ENCODE measurements at places on chromosomes 2 and 18. TPM values are rescaled to one million over a fixed set of nuclear protein-coding genes. Genes with fewer than 3 reads are reported as not detected.

GRCh38 chr2:85792783-85793441, 39.1 kb downstream of the ATOH8 start:
- H3K4me3 ChIP-seq, result no peak overlapping the region
- H3K4me1 ChIP-seq, result peaks cover 80% of the 10 kb centered on the region
- DNase-seq, result peak; percentile 86
- peak overlapping the region; percentile 91 for H3K27ac ChIP-seq

DNA sequence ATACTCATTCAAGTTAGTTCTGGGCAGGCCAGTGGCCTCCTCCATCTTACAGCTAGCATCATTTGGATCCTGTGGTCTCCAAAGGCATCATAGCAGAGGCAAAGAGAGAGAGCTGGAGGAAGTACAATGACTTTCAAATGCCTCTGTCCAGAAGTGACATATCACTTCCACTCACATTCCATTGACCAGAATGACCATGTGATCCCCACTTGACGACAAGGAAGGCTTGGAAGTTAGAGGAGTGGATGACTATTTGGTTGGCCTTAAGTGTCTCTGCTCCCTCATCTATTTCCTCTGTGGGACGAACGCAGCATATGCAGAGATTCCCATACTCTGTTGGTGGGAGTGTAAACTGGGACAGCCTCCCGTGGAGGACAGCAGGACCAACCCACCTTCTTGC, 27.8 kb upstream of the MLPH start:
- H3K27me3 ChIP-seq, result no peaks in the 10 kb centered on the region
- H3K27ac ChIP-seq, result peak overlapping the region; percentile 57
- H3K4me3 ChIP-seq, result no peak overlapping the region
- no peaks in the 10 kb centered on the region for H3K36me3 ChIP-seq
- DNase-seq, result no peak

GRCh38 chr2:12284037-12284436, 432.7 kb upstream of the TRIB2 start:
- no peaks in the 10 kb centered on the region for H3K27me3 ChIP-seq
- H3K36me3 ChIP-seq, result no peaks in the 10 kb centered on the region
- DNase-seq, result no peak
- H3K27ac ChIP-seq, result no peak overlapping the region

Gene CD207
- not detected for total RNA-seq

- no peaks in the 10 kb centered on the region for H3K4me1 ChIP-seq
- no peak for DNase-seq
- H3K27me3 ChIP-seq, result no peaks in the 10 kb centered on the region
- H3K36me3 ChIP-seq, result no peaks in the 10 kb centered on the region
These were observed 51.3 kb downstream of the TMEM247 start for GRCh38 chr2:46530639-46531038.

- DNase-seq, result no peak
- H3K36me3 ChIP-seq, result no peaks in the 10 kb centered on the region
- H3K4me1 ChIP-seq, result no peaks in the 10 kb centered on the region
- H3K27me3 ChIP-seq, result no peaks in the 10 kb centered on the region
- H3K4me3 ChIP-seq, result no peak overlapping the region
- H3K27ac ChIP-seq, result no peak overlapping the region
These were observed 59.4 kb upstream of the SH3RF3 start for GRCh38 chr2:109069331-109070194.

Gene CTLA4
- not detected for total RNA-seq

Gene CD226
- 3.3 TPM for total RNA-seq

GRCh38 chr2:98280376-98281102, 65.7 kb upstream of the CNGA3 start:
- no peaks in the 10 kb centered on the region for H3K4me1 ChIP-seq
- no peak overlapping the region for H3K4me3 ChIP-seq
- H3K27me3 ChIP-seq, result no peaks in the 10 kb centered on the region
- peak; percentile 43 for DNase-seq
- no peaks in the 10 kb centered on the region for H3K36me3 ChIP-seq

Data from ascending aorta (tissue), 2 donors.